ENCODE measurements at places on chromosomes 11 and 22.

GRCh38 chr11:115214644-115215234, 289.5 kb downstream of the CADM1 start:
- no peak for DNase-seq

DNA sequence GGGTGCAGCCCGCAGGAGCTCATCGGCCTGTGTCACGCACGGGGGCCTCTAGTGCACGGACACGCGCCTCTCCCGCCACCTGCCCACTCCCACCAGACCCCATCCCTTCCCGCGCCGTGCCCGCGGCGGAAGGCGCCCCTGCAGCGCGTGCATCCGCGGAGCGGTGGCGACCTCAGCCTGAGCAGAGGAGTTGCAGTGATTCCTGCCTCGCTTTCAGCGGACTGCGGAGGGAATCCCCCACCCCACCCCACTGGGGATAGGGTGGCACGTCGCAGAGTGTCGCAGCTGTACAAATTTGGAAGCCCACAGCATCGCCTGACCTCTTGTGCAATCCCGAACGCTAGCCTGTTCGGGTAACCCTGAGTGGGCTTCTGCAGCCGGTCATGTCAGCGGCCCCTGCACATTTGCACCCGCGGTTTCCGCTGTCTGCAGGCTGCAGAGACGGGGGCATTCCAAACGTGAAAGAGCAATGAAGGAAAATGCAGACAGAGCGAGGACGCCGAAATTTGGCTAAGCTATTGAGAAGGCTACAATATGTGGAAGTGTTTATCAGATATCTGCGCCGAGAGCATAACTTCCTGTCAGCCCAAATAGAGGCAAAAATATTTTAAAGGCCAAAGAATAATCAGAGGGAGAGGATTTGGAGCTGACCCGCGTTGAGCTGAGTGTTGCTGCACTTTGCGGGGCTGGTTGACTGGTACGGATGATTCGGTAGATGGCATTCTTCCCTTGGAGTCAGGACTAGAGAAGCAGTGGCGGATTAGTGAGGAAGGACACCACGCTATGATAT, 617 bp upstream of the ARHGAP20 start:
- DNase-seq: peak; percentile 21

- no peak for DNase-seq
These were observed 123.7 kb downstream of the KCNQ1OT1 start for GRCh38 chr11:2576111-2576510.

DNA sequence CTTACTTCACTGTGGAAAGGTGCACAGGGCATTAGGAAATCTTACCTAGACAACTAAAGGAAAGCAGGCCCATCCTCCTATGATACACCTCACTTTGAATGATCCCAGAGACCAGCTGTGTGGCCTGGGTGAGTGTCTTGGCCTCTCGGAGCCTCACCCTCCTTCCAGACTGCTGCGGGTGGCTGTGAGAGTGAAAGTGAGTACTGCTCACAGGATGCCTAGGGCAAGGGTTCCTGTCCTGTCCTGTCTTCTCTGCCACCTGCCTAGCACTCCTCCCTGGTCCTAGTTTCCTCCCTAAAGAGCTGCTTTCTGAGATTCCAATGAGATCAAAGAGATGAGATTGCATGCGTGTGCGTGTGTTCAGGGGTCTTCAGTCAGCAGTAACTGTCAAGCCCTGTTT, 19.5 kb upstream of the ADORA2A start:
- no peak for DNase-seq

- no peak for DNase-seq
These were observed 18.5 kb upstream of the CACNG2 start for GRCh38 chr22:36722055-36722454.

DNA sequence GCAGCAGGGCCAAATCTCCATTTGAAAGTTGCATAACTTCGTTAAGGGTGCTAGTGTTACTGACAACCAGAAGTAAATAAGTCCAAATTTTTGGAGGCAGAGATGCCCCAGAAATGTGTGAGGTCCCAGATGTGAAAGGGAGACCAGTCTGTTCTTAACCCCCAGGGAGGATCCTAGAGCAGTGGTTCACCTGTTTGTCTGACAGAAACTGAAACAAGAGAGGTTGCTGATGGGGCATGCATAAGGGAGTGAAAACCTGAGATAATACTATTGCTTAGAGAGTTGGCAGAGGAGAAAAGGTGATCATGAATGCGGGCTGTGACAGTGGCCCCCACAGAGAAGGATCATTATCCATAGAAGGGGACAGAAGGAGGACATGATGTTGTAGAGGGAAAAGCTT, 3.8 kb downstream of the CBLIF start:
- DNase-seq: no peak

DNA sequence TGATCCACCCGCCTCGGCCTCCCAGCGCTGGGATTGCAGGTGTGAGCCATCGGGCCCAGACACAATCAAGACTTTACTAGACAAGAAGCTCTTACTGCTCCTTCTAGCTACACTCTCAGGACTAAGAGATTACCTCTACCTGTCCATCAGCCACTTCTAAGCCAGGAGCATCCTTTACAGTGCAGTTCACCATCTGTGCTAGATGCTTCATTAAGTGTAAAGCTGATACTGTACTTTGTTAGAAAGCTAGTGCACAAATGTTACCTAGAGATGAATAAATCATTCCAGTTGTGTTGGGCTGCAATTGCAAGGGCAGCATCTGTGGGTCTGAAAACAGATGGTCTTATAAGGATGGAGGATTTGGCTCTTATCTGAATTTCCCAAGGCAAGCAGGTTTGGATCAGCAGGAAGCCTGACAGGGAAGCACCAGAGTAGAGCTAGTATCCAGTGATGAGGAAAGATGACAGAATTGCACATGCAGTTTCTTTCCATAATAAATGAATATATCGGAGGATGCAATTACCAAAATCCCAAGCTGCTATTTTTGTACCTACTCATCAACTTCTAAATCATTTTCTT, 58.3 kb downstream of the FAM168A start:
- no peak for DNase-seq

DNA sequence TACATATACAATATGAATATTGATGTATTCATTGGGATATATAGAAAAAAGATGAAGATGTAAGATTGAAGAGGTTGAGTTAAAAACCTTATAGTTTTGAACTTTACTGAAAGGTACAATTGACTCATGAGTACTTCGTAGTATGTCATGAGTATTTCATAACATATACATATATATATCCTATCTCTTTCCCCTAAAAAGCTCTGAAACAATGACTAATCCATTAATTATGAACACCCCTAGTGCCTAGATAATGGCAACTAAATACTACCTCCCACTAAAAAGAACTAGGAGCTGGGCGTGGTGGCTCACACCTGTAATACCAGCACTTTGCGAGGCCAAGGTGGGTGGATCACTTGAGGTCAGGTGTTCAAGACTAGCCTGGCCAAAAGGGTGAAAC, 31.5 kb downstream of the SLC35F2 start:
- no peak for DNase-seq

DNA sequence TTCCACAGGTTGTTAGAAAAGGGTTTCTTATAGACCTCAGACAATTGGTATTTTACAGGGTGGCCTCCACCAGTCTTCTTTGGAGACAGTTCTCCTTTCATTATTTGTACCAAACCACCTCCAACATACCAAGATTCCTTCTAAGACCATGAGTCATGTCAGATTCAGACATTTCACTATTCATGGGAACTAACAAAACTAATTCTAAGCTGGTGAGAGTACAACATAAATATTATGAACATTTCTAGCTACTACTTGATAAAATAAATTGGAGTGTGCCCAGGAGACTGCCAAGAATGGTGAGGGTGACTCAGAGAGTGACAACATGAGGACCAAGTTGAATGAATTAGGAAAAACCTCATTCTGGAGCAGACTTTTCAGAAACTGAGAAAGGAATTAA, 494.6 kb upstream of the LRRC4C start:
- no peak for DNase-seq

GRCh38 chr11:117188620-117189081, 10.1 kb downstream of the SIDT2 start:
- peak; percentile 48 for DNase-seq

GRCh38 chr22:22167791-22168189, 76.8 kb upstream of the VPREB1 start:
- no peak for DNase-seq

- DNase-seq: no peak
These were observed 188.9 kb downstream of the ST3GAL4 start for GRCh38 chr11:126544108-126545056.

DNA sequence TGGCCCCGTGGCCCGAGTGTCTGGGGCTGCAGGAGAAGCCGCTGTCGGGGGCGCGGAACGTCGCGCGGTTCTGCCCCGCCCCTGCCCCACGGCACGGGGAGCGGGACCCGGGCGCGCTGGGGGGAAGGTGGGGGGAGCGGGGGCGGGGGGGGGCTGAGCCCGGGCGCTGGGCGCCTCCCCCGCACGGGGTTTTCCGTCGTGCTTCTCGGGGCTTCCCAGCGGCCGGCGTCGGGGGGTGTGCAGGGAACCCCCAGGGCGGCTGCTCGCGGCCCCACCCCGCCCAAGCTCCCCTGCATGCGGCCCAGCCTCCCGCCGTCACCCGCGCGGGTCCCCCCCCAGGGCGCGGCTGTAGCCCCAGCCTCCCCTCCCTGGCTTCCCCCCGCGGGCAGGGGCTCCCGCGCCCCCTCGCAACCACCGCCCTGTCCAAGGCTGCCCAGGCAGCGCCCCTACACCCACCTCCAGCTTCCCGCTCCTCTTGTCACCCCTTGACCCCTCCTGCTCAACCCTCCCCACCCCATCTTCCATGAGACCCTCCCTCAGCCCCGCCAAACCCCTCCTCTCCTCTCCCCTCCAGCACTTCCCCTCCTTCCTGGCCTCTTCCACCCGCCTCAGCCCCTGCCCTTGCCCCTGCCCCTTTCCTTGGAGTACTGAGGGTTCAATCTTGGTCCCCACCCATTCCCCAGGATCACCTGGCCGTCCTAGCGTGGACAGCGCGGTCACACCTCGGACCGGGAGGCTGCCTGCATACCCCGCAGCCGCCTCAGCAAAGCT, 1.7 kb downstream of the IL17REL start:
- DNase-seq: no peak

DNA sequence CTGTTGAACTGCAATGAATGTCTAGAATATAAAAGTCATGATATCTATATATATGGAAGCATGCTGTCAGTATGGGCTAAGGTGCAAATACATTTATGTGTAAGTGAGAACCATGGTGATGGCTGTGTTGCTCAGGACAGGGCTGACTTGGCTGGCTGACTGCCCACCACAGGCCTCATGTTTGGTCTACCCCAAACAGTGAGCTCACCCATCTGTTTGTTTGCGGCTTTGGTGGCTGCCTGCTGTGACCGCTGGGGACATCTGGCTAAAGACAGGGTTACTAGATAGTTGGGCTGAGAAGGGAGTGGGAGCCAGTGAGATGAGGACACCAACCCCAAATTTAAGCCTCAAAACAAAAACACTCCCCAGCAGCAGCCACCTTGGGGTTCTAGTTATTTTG, 6.3 kb downstream of the CD44 start:
- no peak for DNase-seq

DNA sequence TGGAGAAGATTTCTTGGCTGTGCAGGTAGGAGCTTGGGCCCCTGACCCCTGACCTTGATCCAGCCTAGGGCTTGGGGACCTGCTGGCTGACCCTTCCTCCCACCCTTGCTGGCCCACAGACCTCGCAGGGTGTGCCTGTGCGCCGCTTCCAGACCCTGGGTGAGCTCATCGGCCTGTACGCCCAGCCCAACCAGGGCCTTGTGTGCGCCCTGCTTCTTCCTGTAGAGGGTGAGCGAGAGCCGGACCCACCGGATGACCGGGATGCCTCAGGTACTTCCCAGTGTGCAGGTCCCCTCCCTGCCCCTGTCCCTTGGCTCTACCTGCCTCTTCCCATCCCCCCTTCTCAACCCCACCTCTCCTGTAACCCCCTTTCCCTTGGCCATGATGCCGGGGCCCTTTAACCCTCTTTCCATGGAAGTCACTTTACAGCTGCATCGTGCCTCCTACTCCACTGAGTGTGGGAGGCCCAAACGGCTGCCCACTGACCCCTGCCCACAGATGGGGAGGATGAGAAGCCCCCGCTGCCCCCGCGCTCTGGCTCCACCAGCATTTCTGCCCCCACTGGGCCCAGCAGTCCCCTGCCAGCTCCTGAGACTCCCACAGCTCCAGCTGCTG, 3.8 kb downstream of the INPPL1 start:
- DNase-seq: no peak

GRCh38 chr11:112051768-112052167, 22.0 kb downstream of the PIH1D2 start:
- DNase-seq: no peak

- DNase-seq: no peak
These were observed 47.9 kb downstream of the FEZ1 start for GRCh38 chr11:125448136-125448535.

DNA sequence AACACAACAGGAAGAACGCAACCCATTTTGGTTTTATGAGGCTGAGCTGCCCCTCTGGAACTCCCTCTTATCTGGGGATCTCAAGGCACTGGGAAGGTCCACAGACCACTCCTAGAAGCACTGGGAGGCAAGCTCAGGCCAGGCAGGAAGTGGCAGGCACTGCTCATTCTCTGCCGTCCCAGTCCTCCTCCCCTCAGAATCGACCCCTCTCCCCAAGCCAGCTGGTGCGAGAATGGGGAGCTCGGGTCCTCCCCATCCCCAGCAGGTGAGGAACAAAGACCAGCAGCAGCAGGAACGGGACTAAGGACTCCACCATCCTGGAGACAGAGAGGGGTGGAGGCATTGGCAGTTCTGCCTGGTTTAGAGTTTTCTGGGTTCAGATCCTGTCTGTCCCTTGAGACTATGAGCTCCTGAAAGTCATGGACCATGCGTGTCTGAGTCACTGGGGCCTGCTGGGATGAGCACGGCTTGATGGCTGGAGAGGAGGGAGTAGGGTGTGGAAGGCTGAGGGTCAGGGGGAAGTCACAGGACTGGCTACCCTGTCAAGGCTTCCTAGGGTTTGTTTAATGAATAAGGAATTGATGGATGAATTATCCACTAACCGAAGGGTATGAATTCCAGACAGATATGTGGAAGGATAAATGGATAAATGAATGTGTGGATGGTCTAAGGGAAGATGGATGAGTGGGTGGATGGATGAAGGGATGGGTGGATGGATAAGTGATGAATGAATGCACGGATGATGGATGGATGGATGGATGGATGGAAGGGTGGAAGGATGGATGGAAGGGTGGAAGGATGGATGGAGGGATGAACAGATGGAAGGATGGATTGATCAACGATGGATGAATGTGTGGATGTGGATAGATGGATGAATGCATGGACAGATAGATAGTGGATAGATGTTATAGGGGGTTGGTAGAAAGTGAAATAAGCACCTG, 6.4 kb downstream of the MYEOV start:
- peak; percentile 83 for DNase-seq

DNA sequence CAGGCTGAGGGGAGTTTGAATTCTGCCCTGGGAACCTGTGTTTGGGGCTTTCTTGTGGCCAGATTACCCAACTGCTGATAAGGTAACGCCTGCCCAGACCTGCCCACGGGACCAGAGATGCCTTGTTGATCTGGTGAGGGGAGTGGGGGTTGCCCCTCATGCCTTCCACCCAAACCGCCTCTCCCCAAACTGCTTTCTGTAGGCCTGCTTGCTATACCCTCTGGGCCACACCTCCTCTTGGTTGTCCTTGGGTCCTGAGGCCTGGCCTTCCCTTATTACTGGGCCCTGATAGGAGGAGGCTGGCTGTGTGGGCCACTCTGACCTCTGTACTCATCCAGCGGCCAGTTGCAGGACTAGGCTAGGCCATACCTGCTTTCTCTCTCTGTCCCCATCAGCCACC, 3.4 kb downstream of the P2RY2 start:
- DNase-seq: no peak

- DNase-seq: no peak
These were observed 1598.1 kb downstream of the FAM181B start for GRCh38 chr11:81135570-81135969.

- DNase-seq: peak; percentile 49
These were observed 1.8 kb downstream of the CELF1 start for GRCh38 chr11:47551086-47551485.

- no peak for DNase-seq
These were observed 29.9 kb downstream of the TRPC6 start for GRCh38 chr11:101553891-101554292.
